Activated CD4-positive, alpha-beta T cell treated with anti-CD3 and anti-CD28 coated beads, Interleukin-2, amount 50 U/mL, for 4 hours (primary cell): ENCODE measurements at places on chromosomes 5 and 9.
A peak's percentile ranks its signal among the peaks of the same experiment; 100 is the strongest.

DNA sequence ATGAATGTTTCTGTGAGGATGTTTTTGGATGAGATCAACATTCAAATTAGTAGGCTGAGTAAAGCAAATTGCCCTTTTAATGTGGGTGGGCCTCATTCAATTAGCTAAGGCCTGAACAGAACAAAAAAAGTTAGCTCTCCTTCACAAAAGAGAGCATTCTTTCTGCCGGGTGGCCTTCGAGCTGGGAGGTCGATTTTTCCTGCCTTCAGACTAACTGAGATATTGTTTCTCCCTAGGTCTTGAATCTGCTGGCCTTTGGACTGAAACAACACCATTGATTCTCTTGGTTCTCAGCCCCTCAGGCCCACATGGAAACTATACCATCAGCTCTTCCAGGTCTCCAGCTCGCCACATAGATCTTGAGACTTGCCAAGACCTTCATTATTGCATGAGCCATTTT is 29.1 kb upstream of the FREM1 start:
- DNase-seq: no peak

DNA sequence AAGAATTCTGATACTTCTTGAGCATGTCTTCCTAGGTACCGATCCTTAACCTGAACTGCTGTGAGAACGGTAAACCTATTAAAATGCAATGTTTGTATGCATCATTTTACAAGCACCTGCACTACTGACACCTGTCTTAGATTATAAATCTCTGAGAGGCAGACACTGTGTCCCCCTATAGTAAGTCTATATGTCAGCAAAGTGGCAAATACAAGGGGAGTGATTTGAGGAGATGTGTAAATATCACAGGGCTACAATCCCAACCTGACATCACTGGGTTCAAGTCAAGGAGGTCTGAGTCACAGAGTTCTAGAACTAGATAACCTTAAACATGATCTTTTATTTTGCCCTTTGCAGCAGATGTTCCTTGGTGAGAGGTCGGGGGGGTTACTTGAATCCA is 64.1 kb downstream of the ANKH start:
- DNase-seq: no peak

- no peak for DNase-seq
Observed at GRCh38 chr5:105836268-105836667, 1834.5 kb downstream of the EFNA5 start.

- DNase-seq: no peak
Observed at GRCh38 chr9:8652255-8652654, 852.7 kb upstream of the DMAC1 start.

DNA sequence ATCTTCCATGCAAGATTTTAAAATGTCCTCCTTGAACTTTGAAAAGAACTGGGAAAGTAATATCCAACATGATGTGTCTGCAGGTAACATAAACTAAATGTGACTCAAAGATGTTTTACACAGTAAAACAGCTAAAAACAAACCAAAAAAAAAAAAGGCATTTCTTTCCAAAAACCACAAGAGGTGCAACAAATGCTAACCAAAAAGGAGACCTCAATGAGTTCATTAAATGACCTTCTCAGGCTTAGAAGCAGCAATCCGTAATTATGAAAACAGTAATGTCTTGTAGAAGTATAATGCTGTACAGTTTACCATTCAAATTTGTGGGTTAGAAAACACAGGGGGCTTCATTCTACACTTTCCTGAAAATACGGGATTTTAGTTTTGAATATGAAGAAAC is 2.5 kb downstream of the RNF145 start:
- DNase-seq: no peak

- DNase-seq: peak; percentile 81
Observed at GRCh38 chr5:140547508-140548299, at the start of gene EIF4EBP3. TSS of gene EIF4EBP3 (plus strand) at chr5:140547662. CDS start at chr5:140547738, 76 bp downstream.

- DNase-seq: no peak
Observed at GRCh38 chr9:115164511-115164974, 46.6 kb upstream of the TNC start.

- DNase-seq: no peak
Observed at GRCh38 chr9:16612627-16613026, 257.8 kb downstream of the BNC2 start.
